ENCODE measurements at places on chromosomes 3 and 15. TPM values are rescaled to one million over a fixed set of nuclear protein-coding genes. Genes with fewer than 3 reads are reported as not detected.

DNA sequence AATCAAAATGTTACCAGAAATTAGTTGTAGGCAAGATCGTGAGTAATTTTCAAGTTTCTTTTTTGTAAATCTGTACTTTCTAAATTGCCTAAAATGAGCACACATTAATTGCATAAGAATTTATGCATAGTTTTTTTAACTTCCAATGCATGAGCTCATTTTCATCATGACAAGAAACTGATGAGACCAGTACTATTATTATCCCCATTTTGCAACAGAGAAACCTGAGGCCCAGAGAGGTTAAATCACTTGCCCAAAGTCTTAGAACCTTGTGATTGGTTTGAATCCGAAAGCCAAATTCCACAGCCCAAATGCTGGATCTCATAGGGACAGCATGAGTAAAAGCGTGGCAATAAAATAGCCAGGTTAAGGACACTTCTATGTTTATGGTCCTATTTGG, 274.7 kb downstream of the ERC2 start:
- H3K36me3 ChIP-seq, result no peaks in the 10 kb centered on the region
- H3K27ac ChIP-seq, result no peak overlapping the region
- H3K4me1 ChIP-seq, result no peaks in the 10 kb centered on the region
- no peak for DNase-seq
- H3K27me3 ChIP-seq, result peaks cover 2% of the 10 kb centered on the region
- H3K4me3 ChIP-seq, result no peak overlapping the region

- H3K27me3 ChIP-seq, result peaks cover 36% of the 10 kb centered on the region
- H3K4me3 ChIP-seq, result no peak overlapping the region
Observed at GRCh38 chr15:62941699-62942098, 100.8 kb upstream of the TPM1 start.

- no peaks in the 10 kb centered on the region for H3K36me3 ChIP-seq
- no peak overlapping the region for H3K27ac ChIP-seq
- H3K4me1 ChIP-seq, result no peaks in the 10 kb centered on the region
- no peak overlapping the region for H3K4me3 ChIP-seq
Observed at GRCh38 chr3:51343918-51344687, 41.0 kb upstream of the MANF start.

DNA sequence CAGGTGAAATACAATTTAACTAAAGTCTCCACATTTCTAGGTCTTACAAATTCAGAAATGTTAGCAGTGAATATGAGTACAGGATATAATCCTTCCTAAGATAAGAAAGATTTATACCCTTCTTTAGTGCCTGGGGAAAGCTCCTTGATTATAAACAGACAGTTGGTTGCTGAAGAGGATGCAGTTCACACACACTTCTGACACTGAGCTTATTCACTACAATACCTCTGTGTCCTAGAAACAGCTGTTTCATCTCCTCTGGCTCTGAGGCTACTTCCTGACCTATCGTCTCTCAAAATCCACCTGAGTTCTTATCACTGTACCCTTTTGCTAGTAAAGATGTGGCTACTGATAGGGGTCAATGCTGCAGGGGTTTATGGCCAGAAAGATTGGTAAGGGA, 57.1 kb downstream of the TP63 start:
- H3K27me3 ChIP-seq, result no peaks in the 10 kb centered on the region
- H3K27ac ChIP-seq, result no peak overlapping the region
- H3K4me1 ChIP-seq, result no peaks in the 10 kb centered on the region
- no peaks in the 10 kb centered on the region for H3K36me3 ChIP-seq
- no peak for DNase-seq
- no peak overlapping the region for H3K4me3 ChIP-seq

DNA sequence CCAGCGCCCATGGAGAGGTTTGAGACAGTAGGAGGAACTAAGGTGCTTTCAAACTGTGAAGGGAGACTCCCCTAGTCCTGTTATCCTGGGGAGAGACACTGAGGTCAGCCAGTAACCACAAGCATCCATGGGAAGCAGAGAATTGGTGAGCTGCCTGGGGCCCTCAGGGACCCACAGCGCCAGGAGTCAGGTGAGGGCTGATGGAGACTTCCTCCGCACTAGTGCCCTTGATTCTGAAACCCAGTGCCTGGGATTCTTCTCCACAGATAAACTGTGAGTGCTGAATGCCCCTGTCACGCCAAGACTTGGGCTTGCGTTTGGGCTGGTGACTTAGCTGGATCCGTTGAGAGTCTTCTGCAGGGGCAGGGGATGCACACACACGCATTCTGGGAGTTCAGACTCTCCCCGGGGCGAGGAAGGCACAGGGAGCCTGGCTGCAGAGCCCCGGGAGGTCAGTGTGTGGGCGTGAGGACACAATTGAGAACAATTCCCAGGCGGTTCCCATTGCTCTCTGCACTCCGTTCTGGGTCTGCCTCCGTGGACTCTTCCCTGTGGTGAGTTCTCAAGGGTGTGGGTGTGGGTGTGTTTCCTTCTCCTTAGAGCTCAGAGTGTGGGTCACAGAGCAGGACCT, 37.9 kb upstream of the SLCO2A1 start:
- H3K27ac ChIP-seq, result no peak overlapping the region
- H3K4me3 ChIP-seq, result no peak overlapping the region
- H3K27me3 ChIP-seq, result no peaks in the 10 kb centered on the region
- H3K36me3 ChIP-seq, result no peaks in the 10 kb centered on the region
- DNase-seq, result no peak
- H3K4me1 ChIP-seq, result no peaks in the 10 kb centered on the region

DNA sequence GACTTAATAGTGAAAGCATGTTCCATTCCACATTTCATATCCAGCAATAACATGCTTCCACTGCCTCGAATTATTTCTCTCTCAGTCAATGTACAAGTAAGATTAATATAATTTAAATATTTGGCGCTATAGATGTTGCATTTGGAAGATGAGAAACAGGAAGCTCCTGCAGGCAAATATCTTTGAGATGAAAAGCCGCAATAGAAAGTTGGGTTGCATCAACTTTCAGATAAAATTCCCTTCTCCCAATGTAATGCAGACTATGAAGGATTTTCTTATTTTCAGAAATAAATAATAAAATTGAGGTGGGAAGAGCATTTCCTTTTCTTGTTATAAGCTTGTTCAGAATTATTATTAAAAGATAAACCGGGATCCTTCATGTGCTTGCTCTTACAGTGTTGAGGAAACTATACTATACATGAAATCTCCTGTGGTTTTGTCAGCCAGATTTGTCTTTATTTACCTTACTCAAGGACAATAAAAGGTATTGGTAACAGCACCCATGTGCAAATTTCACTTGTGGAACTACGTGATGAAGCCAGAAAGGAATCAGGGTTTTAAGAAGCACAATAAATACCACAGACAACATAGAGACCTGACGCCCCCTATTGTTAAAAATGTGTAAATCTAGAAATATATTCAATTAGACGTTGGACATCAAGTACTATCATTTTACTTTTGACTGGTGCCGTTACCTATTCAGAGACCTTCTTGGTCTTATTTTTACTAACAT, 307.0 kb downstream of the ARPP21 start:
- no peaks in the 10 kb centered on the region for H3K27me3 ChIP-seq
- no peaks in the 10 kb centered on the region for H3K36me3 ChIP-seq
- no peak for DNase-seq
- no peaks in the 10 kb centered on the region for H3K4me1 ChIP-seq

- no peaks in the 10 kb centered on the region for H3K27me3 ChIP-seq
- H3K4me1 ChIP-seq, result peaks cover 13% of the 10 kb centered on the region
- no peak for DNase-seq
- no peak overlapping the region for H3K4me3 ChIP-seq
- no peak overlapping the region for H3K27ac ChIP-seq
Observed at GRCh38 chr3:194257916-194258668, 93.0 kb downstream of the CPN2 start.

The B3GNT5 gene
- 0.36 TPM for total RNA-seq

The GPR15 gene
- total RNA-seq, result 13.2 TPM

The IMPG2 gene
- 0.45 TPM for total RNA-seq

The PKM gene
- 3,912 TPM for total RNA-seq

The SERINC4 gene
- total RNA-seq, result 0.24 TPM

Data from natural killer cell treated with Interleukin-12 subunit alpha and Interleukin-12 subunit beta and Interleukin-15 and Interleukin-18, amount 100 ng/mL, for 72 hours (primary cell).